ENCODE measurements at places on chromosomes 5 and 9. TPM values are rescaled to one million over a fixed set of nuclear protein-coding genes. Genes with fewer than 3 reads are reported as not detected.

- peaks cover 10% of the 10 kb centered on the region for H3K4me1 ChIP-seq
- peak; percentile 42 for DNase-seq
- no peak overlapping the region for H3K4me3 ChIP-seq
- H3K36me3 ChIP-seq: no peaks in the 10 kb centered on the region
Measured at GRCh38 chr5:112604732-112605630, 132.7 kb upstream of the APC start.

- H3K4me3 ChIP-seq: no peak overlapping the region
- no peak overlapping the region for H3K27ac ChIP-seq
- no peaks in the 10 kb centered on the region for H3K4me1 ChIP-seq
- no peaks in the 10 kb centered on the region for H3K36me3 ChIP-seq
- no peak for DNase-seq
Measured at GRCh38 chr9:82893549-82893948, 169.4 kb downstream of the RASEF start.

- peak overlapping the region; percentile 87 for H3K27ac ChIP-seq
- no peak for DNase-seq
- no peaks in the 10 kb centered on the region for H3K27me3 ChIP-seq
- H3K4me1 ChIP-seq: peaks cover 31% of the 10 kb centered on the region
- peaks cover 52% of the 10 kb centered on the region for H3K36me3 ChIP-seq
Measured at GRCh38 chr5:115842952-115843351, 1.2 kb downstream of the AP3S1 start.

- H3K4me1 ChIP-seq: no peaks in the 10 kb centered on the region
- no peak for DNase-seq
- no peak overlapping the region for H3K27ac ChIP-seq
- H3K27me3 ChIP-seq: peaks cover 100% of the 10 kb centered on the region
- no peaks in the 10 kb centered on the region for H3K36me3 ChIP-seq
- H3K4me3 ChIP-seq: no peak overlapping the region
Measured at GRCh38 chr5:176736301-176736930, 73.9 kb upstream of the UNC5A start.

The PRSS3 gene
- 29.5 TPM for total RNA-seq

The MAMDC2 gene
- total RNA-seq: 0.29 TPM

The SPATA31E1 gene
- not detected for total RNA-seq

DNA sequence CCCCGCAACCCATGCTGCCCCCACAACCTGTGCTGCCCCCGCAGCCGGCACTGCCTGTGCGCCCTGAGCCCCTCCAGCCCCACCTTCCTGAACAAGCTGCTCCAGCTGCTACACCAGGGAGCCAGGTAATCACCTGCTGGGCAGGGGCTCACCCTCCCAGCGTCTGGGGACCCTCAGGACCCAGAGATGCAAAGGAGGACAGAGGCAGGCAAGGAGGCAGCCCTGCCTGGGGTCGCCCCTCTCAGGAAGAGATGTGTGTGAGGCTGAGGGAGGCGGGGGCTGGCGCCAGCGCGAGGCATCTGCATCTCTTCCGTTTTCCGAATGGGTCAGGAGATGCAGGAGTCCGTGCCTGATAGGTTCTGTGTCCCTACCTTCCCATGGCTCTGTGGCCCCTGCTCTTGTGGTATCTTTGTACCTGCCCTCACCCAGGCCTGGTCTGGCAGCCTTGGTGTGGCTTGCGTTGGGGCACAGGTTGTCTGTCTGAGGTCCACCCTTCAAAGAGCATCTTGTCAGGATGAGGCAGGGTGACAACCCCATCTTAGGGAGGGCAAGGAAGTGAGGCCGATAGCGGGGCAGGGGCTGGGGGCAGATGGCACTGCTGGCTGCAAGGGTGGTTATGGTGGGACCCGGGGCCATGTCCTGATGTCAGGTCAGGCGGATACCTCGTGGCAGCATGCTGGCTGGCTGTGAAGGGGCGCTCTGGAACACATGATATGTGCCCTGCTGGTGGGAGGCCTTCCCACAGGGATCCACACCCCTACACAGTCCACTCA lies 75.7 kb downstream of the WNK2 start:
- DNase-seq: no peak
- no peaks in the 10 kb centered on the region for H3K27me3 ChIP-seq
- H3K4me3 ChIP-seq: no peak overlapping the region
- no peaks in the 10 kb centered on the region for H3K4me1 ChIP-seq

DNA sequence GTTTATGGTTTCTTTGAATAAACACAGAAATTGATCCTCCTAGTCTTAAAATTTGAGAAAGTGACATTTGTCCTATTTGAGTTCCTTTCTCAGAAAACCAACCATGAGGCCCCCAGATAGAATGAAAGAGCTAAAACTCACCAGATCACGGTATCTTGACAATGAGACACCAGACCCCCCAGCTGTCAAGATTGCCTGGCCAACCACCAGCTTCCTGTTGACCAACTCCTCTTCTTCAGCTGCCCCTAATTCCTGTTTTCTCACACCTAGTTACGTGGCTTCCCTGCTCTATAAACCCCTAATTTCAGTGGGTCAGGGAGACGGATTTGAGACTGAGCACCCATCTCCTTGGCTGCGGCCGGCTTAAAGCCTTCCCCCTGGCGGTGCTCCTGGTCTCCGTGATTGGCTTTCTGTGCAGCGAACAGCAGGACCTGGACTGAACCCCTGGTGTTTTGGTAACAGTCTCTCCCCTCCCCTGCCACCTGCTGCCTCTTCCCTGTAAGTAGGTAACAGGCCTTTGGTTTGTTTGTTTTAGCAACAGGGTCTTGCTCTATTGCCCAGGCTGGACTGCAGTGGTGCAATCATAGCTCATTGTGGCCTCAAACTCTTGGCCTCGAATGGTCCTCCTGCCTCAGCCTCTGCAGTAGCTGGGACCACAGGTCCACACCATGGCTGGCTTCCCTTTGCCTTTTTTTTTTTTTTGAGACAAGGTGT lies 4.8 kb upstream of the ENTPD2 start:
- no peak overlapping the region for H3K4me3 ChIP-seq
- no peaks in the 10 kb centered on the region for H3K27me3 ChIP-seq
- H3K27ac ChIP-seq: no peak overlapping the region

The MARVELD2 gene
- total RNA-seq: 40.9 TPM

GRCh38 chr5:62680121-62680520 lies 101.5 kb downstream of the LRRC70 start:
- H3K4me3 ChIP-seq: no peak overlapping the region
- no peak for DNase-seq
- H3K4me1 ChIP-seq: no peaks in the 10 kb centered on the region
- H3K27me3 ChIP-seq: no peaks in the 10 kb centered on the region
- no peak overlapping the region for H3K27ac ChIP-seq

The GABRA6 gene
- not detected for total RNA-seq
